SHP77 treated with DMSO at 0.1 percent for 48 hours (cell line): ENCODE measurements at places on chromosomes 11 and 22.

GRCh38 chr11:14036469-14036868 lies 73.9 kb downstream of the SPON1 start:
- no peak for DNase-seq

- DNase-seq: no peak
These were observed 1.2 kb downstream of the USP2 start for GRCh38 chr11:119380160-119380826.

DNA sequence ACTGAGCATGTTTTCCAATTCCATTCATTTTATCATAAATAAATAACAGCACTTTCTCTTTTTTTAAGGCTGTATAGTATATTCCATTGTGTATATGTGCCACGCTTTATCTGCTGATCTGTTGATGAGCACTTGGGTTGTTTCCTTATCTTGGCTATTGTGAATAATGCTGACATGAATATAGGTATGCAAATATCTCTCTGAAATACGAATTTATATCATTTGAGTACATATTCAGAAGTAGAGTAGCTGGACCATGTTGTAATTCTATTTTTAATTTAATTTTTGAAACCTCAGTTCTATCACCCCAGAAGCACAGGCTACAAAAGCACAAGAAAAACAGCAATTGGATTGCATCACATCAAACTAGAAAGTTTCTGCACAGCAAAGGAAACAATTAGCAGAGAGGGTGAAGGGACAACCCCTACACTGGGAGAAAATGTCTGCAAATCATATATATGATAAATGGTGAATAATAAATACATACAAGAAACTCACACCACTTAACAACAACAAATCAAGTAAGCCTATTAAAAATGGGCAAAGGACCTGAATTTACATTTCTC lies 43.4 kb downstream of the XKR3 start:
- DNase-seq: no peak

DNA sequence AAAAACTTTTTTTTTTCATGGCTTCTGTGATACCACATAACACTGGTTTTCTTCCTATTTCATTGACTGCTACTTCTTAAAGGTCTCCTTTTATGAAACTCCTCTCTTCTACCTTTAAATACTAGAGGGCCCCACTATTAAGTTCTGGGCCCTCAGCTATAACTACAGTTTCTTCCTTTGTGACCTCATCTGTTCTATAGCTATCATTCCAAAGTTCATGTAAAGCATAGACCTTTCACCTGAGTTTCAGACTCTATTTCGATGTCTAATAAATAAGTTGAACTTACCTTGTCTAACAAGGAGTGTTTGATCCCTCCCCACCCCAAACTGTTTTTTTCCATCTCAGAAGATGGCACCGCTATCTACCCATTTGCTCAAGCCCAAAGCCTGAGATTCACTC lies 35.2 kb downstream of the PAAF1 start:
- DNase-seq: no peak

DNA sequence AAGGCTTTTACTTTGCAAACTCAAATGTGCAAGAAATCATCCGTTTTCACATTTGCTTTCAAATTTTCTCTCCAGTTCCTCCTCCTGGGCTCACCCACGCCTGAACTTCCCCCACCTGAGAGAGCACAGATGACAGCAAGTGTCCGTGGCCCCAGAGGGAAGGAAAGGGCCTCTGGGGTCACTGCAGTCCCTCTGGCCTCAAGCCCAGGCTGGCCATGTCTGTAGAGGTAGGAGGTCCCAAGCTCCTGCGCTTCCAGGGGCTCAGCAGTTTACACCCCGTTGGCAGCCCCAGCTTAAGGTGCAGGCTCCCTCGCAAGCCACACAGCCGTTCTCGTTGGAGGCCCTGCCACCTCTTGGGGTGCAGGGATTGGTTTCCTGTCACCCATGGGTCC lies 40.5 kb upstream of the PRDM11 start:
- no peak for DNase-seq

DNA sequence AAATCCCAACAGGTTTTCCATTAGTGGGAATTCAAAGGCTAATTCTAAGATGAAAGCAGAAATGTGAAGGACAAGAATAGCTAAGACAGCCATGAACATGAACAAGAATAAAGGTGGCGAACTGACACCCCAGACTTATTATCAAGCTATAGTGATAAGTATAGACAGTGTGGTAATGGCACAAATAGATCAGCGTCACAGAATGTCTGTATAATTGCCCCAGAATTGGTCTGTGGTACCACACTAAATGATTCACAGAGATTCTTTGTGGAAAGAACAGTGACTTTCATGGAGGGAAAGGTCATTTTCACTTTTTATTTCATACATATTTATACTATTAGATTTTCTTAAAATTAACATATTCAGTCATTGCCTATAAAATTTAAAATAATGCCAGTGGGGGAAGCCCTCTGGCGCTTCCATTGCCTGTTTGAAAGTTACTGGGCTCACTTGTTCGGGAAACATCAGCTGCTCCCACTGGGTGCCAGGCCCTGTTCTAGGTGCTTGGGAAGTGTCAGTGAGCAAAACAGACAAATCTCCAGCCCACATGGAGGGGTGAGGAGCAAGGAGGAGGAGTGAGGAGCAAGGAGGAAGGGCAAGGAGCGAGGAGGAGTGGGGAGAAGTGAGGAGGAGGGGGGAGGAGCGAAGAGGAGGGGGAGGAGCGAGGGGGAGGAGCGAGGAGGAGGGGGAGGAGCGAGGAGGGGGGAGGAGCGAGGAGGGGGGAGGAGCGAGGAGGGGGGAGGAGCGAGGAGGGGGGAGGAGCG lies 11.3 kb upstream of the NLRP6 start:
- no peak for DNase-seq

DNA sequence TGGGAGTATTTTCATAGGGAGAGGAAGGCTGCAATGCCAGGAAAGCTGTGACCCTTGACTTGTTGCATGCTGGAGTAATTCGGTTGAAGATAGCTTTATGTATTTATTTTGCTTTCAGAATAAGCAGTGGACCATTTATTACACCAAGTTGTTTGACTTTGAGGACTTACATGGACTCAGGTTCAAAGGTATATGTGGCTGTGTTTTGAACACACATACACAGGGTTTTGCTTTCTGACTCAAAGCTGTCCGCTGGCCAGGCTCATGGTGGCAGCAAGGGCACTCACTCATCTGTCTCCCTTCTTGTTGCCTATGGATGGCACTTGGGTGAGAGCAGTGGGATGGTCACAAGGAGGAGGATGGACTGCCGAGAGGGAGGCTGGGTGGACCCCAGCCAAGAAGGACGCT lies 6.5 kb downstream of the TIMP3 start:
- no peak for DNase-seq

GRCh38 chr11:46364056-46364455 lies 16.8 kb downstream of the DGKZ start:
- no peak for DNase-seq

DNA sequence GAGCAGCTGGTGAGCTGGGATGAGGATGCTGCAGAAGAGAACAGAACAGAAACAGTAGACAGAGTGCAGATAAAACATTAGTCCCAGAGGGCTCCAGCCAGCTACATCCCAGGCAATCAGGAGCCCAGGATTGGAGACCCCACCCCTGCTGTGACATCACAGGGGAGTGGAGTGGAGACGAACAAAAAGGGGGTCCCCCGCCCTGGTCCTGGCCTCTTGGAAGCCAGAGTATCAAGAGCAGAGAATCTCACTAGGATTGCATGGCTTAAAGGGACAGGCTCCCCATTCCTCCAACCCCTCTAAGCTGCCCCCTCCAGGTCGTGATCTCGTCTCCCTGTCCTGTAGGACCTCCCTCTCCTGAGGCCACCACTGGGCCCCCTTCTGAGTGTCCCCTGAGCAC lies at the start of gene P2RX3:
P2RX3 (plus strand) TSS at position 211 of the 400 bp plus-strand sequence. CDS start 199 bp downstream, outside the sequence.
- DNase-seq: no peak

DNA sequence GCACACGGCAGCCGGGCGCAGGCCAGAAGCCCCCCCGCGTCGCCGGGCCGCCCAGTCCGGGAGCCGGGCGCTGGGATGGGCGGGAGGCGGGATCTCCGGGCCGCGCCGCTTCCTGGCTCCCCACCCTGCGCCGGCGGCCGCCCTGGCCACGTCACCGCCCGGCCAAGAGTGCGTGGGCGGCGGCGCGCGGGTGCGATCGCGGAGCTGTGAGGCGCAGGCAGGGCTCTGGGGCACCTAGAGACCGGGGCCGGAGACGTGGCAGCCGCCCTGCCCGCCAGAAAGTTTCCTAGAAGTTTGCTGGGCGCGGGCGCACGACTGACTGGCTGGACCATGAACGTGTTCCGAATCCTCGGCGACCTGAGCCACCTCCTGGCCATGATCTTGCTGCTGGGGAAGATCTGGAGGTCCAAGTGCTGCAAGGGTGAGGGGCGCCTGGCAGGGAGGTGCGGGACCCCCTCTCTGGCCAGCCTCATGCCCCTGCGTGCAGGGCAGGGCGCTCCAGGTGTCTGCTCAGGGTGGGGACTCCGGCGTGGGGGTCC lies at the start of gene KDELR3:
KDELR3 (plus strand) TSS at position 193 of the 539 bp plus-strand sequence; CDS start at position 331, 138 bp downstream.
- no peak for DNase-seq

GRCh38 chr11:72091292-72091691 lies 10.6 kb downstream of the LRRC51 start:
- DNase-seq: no peak

GRCh38 chr22:49052023-49052538 lies 775.6 kb downstream of the BRD1 start:
- peak; percentile 53 for DNase-seq

DNA sequence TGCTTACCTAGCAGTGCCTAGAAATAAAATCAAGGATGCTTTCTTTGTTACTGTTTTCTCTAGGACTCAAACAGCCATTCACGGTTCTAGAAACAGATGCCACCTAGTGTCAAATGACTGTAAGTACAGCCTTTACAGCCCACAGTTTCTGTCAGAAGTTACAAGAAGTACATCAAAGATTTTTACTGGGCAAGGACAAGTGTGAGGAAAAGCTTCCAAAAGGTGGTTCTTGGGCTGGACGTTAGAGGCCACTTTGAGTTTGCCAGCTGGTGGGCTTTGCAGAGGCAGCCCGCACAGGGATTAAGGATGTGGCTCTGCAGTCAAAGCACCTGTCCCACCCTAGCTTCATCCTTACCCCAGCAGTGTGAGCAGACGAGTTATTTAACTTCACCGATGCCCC lies 6.9 kb downstream of the KMT5B start:
- DNase-seq: peak; percentile 4

- DNase-seq: no peak
These were observed 15.4 kb downstream of the ART5 start for GRCh38 chr11:3626250-3626960.

GRCh38 chr11:76047766-76048165 lies 158.5 kb downstream of the WNT11 start:
- no peak for DNase-seq

GRCh38 chr22:43275545-43276317 lies 67.4 kb downstream of the SCUBE1 start:
- no peak for DNase-seq

GRCh38 chr11:57647960-57648800 lies 1.5 kb downstream of the YPEL4 start:
- no peak for DNase-seq

DNA sequence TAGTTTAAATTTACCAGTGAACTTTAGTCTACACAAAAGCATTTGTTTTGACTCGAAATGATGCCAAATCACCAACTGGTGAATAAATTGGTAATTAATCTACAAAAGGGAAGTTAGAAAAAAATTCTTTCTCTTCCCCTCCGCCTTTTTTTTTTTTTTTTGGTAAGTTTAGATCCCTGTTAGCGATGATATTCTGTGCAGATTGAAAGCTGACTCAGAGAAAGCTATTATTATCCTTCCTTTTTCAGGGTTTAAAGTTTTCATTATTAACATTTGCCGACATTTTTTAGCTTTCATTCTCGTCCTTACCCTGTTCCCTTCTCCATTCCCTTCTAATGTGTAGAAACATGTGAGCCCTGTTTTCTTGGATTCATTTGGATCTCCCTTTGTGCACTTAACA lies 16.8 kb upstream of the NUP160 start:
- DNase-seq: no peak

- no peak for DNase-seq
These were observed 216.3 kb upstream of the TBCEL start for GRCh38 chr11:120807414-120808150.

- DNase-seq: peak; percentile 22
These were observed 48.5 kb downstream of the MS4A13 start for GRCh38 chr11:60563553-60564235.

DNA sequence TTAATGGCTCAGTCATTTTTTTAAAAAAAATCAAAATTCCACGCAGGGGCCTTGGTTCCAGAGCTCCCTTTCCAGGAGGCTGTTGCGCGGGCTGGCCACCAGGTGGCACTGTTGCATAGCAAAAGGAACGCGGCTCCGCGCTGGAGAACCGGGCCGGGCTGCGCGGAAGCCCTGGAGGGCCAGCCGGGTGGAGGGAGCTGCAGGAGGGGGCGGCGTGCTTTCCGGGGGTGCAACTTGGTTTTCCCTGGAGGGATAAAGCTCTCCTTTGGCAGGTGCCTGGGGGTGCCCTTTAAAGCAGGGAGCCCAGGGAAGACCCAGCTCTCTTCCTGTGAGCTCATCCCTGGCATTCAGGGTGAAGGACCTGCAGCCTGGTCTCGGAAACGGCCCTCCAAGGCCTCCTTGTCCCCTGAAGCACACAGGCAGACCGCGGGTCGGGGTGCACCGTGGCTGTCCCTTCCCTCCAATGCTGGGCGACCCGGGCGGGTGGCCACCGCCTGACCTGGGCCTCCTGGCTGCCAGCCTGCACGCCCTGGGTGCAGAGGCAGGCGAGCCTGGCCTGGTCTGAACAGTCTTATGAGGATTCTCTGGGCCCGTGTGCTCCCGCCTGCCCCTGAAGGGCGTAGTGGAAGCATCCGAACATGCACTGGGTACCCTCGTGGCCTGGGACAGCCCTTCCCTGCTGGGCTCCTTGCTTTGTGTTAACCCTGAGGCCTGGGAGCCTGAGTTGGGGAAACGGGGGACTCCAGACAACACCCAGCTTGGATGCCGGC lies 23.4 kb downstream of the KRTAP5-5 start:
- DNase-seq: no peak

DNA sequence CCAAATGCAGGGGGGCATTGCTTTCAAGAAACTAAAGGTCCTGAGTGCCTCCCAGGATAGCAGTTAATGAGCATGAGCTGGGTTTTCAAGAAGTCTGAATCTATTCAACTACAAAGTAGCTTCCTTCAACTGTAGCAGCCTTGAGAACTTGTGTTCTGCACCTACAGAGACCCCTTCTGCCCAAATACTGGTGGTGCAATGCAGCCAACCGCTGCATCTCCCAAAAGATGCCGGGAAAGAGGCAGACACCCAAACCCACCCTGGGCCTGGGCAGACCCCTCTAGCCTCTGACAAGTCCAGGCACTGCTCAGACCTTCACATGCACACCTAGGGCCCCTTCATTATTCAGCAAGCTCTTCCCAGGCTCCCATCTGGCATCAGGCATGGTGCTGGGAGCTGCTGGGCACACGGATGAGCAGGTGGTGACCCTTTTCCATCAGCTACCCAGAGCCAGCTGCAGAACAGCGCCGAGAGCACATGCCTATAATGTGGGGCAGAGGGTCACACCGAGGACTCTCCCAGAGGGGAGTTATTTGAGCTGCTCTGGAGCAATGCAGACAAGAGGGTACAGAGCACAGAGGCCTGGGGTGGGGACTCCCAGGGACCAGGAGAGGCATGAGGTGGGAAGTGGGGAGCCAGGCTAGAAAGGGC lies 44.9 kb upstream of the ETS1 start:
- no peak for DNase-seq
